Umbilical cord (tissue), 2 donors: ENCODE measurements at places on chromosomes 5 and 9. TPM values are rescaled to one million over a fixed set of nuclear protein-coding genes. Genes with fewer than 3 reads are reported as not detected.

DNA sequence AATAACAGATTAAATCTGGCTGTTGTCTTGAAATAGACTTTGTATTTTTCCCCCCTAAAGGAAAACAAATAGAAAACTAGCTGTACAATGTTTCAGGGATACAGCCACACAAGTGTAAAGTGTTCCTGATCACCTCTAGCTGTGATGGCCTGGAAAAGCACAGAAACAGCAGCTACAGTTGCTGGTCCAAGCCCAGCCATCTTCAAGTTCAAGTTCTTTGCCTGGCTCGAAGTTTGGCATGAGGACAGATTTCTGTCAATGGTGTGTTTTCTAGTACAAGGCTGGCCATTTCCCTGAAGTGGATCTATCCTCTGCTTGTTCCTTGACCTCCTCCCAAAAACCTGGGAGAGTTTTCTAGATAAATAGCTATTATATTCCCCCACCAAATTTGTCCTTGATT, 272.2 kb upstream of the ADRA1B start:
- no peak for DNase-seq

- DNase-seq, result no peak
Observed at GRCh38 chr5:180824630-180825476, 22.2 kb upstream of the MGAT1 start.

DNA sequence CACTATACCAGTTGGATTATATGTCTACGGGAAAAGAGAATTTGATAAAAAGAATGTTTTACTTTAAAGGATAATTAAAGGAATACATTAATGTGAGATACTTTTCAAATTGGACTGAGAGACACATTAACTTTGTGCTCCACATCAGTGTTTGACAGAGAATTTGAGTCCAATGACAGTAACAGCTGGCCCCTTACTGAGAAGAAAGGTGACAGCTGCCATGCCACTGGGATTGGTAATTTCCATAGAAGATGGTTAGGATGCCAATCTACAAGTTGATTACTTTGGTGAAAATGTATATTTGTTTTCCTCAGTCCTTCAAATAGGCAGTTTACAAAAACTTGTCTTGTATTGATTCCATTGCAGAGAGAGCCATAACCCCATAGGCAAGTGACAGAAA, 578.4 kb downstream of the SLCO4C1 start:
- no peak for DNase-seq

DNA sequence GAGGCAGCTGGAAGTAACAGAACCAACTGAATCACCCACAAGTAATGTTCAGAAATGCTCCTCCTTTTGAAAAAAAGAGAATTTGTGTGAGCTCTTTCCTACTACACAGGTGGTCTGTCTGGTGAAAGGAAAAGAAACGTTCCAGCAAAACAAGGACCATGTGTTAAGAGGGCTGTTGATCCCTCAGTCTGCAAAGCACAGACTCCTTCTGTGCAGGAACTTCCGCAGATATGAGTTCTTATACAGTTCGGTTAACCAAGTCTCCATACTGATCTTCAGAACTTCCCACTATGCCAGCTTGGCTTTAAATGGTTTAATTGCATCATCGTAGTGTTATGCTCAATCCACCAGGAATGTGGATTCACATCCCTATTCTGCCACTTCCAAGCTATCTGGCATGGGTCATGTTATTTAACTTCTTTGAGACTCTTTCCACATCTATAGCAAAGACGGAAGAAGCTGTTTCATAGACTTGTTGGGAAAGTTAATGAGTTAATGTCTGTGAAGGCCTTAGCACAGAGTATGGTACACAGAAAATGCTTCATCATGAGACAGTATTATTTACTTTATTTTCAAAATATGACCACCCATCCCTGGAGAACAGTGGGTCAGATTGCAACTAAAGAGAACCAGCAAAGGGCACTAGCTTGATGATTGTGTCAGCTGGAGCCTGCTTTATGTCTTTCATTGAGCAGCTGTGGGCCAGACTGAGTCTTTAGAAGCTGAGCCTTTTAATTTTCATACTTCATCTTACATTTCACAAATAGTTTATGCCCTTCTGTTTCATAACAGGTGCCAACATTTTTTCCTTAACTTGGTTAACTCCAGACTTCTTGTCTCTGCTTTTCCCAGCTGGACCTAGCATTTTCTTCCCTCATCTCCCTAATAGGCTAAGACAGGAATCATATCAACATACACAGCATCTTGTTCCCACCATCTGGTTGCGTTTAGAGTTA, 89.9 kb downstream of the MAMDC2 start:
- peak; percentile 25 for DNase-seq

DNA sequence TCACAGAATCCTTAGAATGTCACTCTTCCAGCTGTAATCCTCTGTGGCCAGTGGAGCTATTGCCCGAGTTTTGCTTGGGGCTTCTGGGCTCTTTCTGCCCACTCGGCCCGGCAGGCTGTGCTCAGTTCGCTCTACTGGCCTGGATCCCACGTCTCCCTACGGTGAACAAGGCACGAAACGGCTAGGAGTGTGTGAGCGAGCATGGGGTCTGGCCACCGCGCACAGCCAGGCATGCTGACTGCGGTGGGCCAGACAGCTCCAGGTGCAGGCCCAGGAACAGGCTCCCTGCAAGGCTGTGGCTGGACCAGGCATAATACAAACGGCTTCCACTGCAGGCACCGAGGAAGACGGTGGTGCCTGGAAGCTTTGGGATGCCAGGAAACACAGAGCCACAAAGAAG, 2035.5 kb upstream of the ACO1 start:
- DNase-seq, result no peak

DNA sequence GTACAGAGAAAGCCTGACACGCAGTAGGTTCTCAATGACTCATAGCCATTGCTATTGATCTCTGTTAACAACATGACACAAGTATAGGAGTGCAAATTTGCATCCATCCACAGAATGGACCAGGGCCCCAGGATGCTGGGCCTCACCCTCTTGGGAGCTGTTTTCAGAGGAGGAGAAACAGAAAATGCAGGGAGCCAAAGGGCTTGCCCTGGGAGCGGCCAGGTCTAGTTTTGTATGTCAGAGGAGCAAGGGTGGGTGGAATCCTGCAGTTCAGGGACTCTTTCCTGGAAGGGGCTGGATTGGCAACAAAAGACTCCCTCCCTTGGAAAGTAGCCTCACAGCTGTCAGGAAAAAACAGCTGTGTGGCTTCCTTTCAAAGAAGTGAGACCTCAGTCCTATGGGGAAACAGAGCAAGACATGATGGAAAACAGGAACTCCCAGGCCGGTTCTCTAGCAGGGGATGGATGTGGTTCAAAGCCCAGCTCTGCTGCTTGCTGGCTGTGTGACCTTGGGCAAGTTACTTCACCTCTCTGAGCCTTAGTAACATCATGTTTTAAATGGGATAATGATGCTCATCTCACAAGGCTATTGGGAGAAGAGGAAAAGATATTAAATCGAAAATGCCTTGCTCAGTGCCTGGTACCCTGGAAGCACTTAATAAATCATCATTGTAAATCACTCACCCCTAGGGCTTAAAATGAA, 50.5 kb upstream of the SH3PXD2B start:
- peak; percentile 28 for DNase-seq

DNA sequence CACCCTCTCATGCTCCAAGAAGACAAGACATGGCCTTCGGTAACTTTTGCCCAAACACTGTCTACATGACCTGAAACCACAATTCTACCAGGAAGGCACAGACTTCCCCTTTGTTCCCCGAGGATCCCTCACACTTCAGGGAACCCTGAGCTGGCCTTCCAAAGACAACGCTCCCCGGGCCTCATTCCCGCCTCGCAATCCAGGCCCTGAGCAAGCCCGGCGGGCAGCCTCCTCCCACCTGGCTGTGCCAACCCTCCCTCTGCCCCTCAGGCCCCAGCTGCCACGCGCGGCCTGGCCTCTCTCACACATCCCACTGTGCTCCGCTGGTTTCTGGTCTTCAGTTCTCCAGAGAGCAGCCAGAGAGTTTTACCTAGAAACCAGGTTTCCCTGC, 7.3 kb downstream of the QSOX2 start:
- no peak for DNase-seq

- DNase-seq, result no peak
Observed at GRCh38 chr9:131394464-131395156, 724 bp downstream of the PRRC2B start.

GRCh38 chr9:124284940-124285441, 27.2 kb downstream of the NEK6 start:
- DNase-seq, result no peak

DNA sequence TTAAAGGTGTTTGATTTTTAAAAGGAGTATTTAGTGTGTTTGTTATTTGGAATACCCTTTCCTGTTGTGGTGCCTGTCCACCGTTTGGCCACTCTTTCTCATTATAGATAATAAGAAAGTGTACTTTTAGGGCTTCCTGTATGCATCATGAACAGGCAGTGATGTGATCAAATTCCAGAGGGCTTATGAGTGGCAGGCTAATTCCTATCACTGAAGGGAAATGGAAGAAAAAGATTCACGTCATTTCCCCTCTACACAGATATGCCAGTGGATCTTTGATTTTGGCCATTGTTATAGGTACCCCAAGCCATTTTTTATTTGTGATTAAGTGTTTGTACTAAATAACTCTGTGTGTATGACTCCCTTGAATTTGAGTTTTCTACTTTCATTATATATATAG, 37.1 kb downstream of the RPS6 start:
- no peak for DNase-seq

- DNase-seq, result no peak
Observed at GRCh38 chr5:170508036-170508435, 4.2 kb downstream of the KCNIP1 start.

GRCh38 chr5:106113922-106114321, 1556.8 kb downstream of the EFNA5 start:
- no peak for DNase-seq

GRCh38 chr5:126192226-126192625, 231.0 kb upstream of the GRAMD2B start:
- no peak for DNase-seq

- DNase-seq, result no peak
Observed at GRCh38 chr9:35287987-35288632, 126.3 kb downstream of the UNC13B start.

DNA sequence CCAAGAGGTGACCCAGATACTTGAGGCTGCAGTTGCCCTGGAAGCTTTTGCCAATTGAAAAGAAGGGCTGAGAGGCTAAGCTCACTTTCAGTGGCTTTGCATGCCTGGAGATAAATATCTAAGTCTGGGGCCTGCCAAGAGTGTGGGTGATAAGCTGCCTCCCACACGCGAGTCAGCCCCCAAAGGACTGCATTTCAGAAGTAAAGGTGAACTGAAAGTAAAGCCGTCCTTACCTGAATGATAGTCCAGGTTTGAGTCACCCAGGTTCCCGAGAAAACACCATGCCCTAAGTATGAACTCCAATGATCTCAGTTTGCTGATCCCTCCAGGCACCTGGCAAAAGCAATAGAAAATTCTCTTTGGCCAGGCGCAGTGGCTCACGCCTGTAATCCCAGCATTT, 22.5 kb upstream of the N4BP3 start:
- DNase-seq, result no peak

GRCh38 chr9:83981126-83981871, 694 bp downstream of the RMI1 start:
- peak; percentile 46 for DNase-seq

- DNase-seq, result no peak
Observed at GRCh38 chr5:54795284-54795683, 190.1 kb downstream of the ESM1 start.

GRCh38 chr5:172115541-172115982, 72.5 kb downstream of the STK10 start:
- no peak for DNase-seq

The PAXX gene
- total RNA-seq, result 10.6 TPM

The GNA14 gene
- 1.2 TPM for total RNA-seq

The PIP5K1B gene
- 14.9 TPM for total RNA-seq

The XRCC4 gene
- 8.7 TPM for total RNA-seq

The PCDHGB3 gene
- total RNA-seq, result 11.8 TPM

The AHRR gene
- total RNA-seq, result 18.3 TPM

The NFIB gene
- total RNA-seq, result 33.0 TPM

The TMEM38B gene
- 8.7 TPM for total RNA-seq

The TIMD4 gene
- 0.48 TPM for total RNA-seq
